ENCODE measurements at places on chromosomes 4 and X.

GRCh38 chr4:94605241-94605805, 152.4 kb upstream of the BMPR1B start:
- DNase-seq, result no peak

- DNase-seq, result no peak
Measured at GRCh38 chr4:68021185-68021584, 57.9 kb upstream of the TMPRSS11A start.

- DNase-seq, result no peak
Measured at GRCh38 chrX:114841051-114841450, 176.4 kb downstream of the IL13RA2 start.

DNA sequence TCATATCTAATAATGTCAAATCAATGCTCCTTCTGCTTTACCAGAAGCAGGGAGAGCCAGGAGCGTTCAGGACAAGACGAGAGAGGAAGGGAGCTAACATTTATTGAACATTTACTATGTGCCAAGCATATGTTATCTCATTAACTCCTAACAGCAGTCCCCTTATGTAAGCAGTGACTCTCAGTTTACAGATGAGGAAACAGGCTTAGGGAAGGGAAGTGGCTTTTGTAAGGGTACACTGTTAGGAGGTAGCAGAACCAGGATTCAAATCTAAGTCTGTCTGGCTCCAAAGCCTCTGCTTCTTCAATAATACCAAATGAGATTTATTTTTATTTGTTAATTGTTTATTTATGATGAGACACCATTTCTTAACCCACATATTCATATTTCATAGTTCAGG, 2.6 kb upstream of the STARD8 start:
- DNase-seq, result no peak

GRCh38 chr4:152346979-152347378, 188.9 kb downstream of the FBXW7 start:
- no peak for DNase-seq

- DNase-seq, result no peak
Measured at GRCh38 chr4:101279377-101279871, 67.9 kb downstream of the PPP3CA start.

DNA sequence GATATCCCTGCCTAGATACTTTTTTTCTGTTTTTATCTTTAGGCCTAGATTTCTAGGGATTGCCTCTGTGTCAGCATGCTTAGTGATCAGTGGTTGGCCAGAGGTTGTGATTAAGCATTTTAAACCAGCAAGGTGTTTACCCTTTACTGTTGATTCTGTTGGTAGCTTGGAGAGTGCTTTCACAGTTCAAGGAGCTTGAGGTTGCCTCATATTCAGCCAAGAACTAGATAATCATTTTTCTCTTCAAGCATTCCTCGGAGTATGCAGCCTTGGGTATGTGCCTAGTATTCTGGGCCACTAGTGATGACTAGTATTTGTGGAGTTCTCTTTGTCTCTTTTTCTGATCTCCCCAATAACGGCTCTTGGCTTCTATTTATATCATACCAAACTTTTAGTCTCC, 20.4 kb downstream of the APOOL start:
- no peak for DNase-seq

Data from COR-L47 (cell line).